ENCODE measurements at places on chromosomes 5 and 9.

DNA sequence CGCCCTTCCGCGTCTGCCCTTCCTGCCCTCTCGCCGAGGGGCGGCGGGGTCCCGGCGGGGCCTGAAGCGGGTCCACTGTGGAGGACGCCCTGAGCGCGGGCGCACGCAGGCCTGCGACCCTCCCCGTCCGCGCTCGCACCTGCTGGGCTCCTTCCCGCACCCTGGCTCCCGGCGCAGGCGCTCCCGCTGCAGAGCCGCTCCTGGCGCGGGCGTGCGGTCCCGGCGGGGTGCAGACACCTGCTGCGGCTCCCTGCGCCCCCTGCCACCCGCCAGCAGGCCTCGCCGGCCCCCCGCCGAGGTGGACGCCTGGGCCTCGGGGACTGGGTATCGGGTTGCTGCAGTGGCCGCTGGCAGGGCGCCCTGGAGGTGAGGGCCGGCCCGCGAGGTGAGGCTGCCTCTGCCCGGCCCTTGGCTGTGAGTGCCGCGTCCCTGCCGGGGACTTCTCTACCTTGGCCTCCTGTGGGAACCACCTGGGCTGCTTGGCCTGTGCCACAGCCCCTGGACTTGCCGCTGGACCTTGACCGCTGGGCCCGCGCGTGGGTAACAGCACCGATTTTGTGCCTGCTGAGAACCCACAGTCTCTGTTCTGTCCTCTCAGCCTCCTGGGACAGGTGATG lies 627 bp downstream of the ARRDC1 start:
- no peak for DNase-seq

DNA sequence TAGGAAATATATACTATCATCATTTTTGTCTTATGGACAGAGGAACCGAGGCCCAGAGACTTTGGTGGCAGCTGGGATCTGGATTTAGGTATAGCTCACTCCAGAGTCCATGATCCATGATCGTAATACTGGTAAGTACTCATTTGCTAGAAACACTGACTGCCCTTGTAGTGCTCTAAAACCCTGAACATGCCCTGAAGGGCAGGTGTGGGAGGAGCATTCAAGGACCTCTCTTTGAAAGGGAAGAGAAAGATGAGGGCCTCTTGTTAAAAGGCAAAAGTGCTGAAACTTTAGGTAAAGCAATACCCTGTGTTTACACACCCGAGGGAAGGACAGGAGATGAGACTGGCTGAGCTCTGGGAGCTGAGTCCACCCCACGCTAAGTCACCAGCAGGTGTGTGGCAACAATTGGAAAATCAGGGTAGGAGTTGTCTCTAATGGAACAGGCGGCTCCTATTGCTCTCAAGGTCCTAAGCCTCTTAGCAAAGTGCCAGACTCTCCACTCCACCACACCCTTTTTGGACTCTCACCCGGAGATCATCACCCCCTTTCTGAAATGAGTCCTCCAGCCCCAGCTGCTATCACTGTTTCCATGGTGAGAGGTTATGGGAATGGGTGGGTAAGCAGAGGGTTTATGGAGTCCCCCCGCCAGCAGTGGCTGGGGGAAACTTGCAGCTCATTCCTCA lies 34.8 kb downstream of the TRPC7 start:
- no peak for DNase-seq

DNA sequence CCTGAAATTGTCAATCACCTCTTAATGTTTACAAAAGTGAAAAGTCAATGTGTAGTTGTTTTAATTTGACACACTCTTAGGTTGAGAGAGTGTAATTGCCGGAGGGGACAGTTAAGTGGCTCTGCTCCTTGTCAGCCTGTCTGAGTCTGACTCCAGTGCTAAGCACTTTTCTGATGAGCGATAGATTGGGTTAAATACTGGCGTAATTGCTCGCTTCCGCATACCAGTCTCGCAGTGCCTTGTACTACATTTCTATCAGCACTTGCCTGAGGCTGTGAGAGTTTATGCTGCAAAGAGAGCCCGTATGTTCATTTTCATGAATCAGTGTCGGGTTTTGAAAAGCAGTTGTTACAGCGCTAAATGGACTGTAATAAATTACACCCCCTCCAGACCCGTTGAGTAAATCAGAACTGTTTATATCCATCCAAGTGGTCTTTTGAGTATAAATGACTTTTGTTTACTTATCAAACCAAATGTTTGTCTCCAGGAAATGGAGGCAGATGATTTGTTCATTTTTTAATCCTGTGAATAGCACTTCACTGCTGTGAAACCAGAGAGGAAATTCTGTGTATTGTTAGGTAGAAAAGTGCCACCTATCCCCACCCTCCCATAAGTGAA lies 41.0 kb upstream of the DMRT3 start:
- no peak for DNase-seq

- no peak for DNase-seq
Measured at GRCh38 chr5:43664501-43665040, 61.6 kb downstream of the NNT start.

DNA sequence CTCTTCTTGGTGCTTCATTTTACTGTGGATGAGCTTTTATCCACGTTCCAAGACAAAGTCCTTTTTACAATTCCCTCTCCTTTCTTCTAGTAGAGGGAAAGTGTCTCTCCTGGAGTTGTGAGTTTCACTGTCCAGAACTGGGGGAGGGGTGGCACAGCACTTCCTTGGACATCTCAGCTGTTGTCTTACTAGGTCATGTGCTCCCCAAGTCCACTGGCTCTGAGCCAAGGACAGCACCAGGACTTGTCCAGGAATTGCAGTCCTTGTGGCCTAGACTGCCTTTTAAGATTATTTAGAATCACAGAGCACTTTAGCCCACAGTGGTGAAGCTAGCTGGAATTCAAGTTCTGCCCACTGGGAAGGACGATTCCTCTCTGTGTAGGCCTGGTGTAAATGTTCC lies 700.2 kb upstream of the PTPRD start:
- no peak for DNase-seq

GRCh38 chr5:148810823-148811222 lies 15.6 kb upstream of the ADRB2 start:
- DNase-seq: no peak

GRCh38 chr9:77794985-77795384 lies 146.9 kb upstream of the GNA14 start:
- DNase-seq: no peak

DNA sequence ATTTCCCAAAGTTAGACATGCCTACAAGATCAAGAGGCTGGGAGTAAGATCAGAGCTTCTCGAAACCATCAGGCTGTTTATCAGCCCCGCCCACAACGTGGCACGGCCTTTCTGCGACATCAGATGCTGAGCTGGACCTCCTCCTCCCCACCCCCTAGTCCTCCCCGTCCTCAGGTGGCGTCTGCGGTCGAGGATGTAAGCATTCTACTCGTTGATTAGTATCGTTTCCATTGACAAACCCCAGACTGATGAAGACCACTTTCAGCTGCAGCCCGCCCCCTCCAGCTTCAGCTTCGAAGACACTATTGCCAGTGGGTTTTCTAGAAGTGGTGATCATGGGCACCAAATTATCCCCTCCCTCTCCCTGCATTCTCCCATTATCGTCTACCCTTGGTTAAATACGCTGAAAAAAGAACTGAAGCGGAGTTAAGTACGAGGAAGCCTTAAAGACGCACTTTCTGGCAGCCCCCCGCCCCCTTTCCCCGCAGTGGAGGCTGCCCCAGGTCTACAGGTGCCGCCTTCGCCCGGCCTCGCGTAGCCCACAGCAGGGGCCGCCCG lies 1.1 kb downstream of the PPIC start:
- DNase-seq: no peak

DNA sequence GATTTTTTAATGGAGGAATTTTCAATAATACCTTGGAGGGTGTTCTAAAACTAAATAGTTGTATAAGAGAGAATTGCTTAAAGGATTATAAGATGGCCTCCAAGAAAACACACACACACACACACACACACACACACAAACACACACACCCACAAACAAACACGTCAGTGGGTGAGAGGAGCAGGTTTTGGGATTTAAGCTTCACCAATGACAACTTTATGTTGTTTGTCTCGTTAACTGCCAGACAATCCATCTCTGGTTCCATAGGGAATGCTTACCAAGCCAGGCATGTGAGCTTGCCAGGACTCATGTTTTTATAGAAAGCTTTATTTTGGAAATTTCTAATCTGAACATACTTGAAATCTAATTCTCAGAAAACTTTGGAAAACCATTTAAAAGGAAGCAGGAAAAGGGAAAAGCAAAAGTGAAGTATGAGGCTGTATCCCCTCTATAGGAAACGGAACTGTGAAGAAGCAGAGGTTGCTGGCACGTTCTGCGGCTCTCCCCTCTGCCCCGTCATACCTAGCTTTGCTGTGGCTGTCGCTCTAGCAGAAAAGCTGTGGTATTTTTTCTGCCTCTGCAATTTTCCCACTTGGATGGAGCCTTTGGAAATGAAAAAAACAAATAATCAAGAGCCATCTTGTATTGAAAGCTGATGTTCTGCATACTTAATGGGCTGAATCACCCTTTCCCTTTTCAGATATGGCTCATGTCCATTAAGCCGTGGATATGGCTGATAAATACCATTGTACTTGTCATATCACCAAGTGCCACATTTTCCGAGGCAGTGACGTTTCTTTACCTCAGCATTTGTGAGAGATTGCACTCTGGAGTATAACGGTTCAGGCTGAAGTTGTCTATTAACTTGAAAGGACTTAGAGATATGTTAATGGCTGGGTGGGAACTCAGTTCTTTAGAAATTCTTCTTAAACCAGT lies 112.7 kb downstream of the NTRK2 start:
- DNase-seq: no peak

- no peak for DNase-seq
Measured at GRCh38 chr9:35669331-35670145, 4.2 kb upstream of the CA9 start.

GRCh38 chr5:8458038-8458383 lies 589.1 kb downstream of the MTRR start:
- no peak for DNase-seq

- DNase-seq: no peak
Measured at GRCh38 chr5:89932771-89933181, 476.8 kb downstream of the CETN3 start.

GRCh38 chr5:159458217-159458711 lies 128.0 kb upstream of the IL12B start:
- DNase-seq: no peak

DNA sequence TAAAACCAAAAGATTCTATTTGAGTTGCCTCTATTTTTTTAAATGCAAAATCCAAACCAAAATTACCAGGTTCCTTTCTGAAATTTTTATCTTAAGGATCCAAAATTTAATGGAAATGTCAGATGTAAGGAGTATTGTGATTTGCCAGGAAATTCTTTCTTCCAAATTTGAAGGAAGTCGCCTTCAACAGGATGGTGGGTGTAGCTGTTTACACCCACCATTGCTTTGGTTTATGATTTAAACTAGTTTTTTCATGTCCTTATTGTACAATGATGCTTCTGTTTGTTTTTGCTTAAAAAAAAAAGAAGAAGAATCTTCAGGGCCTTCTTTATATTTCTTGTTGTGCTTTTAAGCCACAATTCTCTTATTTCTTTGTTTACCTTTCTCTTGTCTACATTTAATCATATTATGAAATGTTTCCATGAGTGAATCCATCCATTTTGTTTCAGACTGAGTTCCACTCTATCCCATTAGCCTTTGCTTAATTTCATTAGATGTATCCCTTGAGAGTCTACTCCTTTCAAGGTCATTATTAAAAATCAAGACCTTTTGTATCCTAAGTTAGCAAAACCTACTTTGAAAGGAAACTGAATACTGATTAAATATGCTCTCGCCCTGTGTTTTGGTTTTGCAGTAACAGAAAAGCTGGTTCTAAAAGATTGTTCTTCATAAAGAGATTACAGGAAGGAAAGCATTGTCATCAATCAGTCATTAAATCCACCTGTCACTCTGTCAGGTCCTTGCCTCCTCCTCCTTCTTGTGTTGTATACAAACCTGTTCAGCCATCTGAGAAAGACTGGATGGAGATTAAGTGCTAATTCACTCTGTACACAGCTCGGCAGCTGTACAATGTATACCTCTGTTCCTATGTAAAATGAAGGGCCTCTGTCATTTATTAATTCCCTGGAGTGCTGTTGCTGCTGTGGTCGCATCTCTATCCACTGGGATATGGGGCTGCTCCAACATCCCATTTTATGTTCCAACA lies 45.5 kb upstream of the SLC2A8 start:
- no peak for DNase-seq

DNA sequence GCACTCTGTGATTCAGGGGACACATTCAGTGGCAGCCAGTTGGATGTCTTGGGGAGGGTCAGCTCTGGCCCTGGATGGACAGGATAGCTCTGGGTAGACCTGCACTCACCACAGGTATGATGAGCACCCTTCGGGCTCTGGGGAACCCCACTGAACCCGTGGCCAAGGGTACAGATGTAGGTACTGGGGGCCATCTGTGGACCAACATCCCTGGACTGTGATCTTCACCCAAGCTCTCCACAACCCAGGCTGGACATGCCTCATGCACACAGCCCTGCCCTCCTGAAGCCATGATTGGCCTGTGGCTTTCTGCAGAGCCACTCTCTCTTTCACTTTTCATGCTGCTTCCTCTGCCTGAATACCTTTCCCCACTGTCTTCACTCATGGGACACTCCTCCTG lies 15.6 kb upstream of the ACSL6 start:
- DNase-seq: no peak

DNA sequence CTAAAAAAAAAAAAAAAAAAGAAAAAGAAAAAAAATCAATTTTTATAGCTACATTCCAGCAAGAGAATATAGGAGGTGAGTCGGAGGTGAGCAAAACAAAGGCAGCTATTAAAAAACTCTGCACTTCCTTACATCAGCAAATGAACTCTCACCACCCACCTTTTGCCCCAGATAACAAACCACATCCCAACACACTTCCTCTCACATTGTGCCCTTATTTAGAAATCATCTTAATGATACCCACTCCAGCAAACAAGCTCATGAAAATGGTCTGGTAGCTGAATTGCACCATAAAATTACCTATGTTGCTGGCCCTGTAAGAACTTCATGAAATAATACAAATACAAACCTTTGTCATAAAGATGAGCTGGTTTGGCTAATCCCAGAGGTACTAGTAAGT lies 82.9 kb downstream of the CEMIP2 start:
- DNase-seq: no peak

- DNase-seq: no peak
Measured at GRCh38 chr5:39494107-39494510, 69.3 kb upstream of the DAB2 start.

DNA sequence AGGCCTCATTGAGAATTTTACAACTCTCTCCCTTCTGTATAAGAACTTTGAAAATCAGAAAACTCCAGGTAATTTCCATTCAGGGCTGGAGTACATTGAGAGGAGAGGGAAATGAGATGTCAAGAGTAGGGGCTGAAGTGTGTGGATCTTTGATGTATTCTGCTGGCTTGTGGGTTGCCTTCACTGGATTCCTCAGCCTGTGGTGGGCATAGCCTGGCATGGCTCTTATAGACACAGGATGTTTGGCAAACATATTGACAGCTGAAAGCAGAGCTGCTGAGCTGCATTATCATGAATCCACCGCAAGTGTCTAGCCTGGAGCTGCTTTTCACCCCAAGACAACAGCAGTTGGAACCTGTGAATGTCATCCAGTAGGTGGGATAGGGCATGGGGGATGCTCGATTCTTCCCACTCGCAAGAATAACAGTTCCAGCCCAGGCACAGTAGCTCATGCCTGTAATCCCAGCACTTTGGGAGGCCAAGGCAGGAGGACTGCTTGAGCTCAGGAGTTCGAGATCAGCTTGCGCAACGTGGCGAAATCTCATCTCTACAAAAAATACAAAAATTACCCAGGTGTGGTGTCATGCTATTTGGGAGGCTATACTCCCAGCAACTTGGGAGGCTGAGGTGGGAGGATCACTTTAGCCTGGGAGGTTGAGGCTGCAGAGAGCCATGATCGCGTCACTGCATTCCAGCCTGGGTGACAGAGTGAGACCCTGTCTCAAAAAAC lies 36.0 kb upstream of the TTC23L start:
- no peak for DNase-seq
